ENCODE measurements at places on chromosomes 1 and 21.

DNA sequence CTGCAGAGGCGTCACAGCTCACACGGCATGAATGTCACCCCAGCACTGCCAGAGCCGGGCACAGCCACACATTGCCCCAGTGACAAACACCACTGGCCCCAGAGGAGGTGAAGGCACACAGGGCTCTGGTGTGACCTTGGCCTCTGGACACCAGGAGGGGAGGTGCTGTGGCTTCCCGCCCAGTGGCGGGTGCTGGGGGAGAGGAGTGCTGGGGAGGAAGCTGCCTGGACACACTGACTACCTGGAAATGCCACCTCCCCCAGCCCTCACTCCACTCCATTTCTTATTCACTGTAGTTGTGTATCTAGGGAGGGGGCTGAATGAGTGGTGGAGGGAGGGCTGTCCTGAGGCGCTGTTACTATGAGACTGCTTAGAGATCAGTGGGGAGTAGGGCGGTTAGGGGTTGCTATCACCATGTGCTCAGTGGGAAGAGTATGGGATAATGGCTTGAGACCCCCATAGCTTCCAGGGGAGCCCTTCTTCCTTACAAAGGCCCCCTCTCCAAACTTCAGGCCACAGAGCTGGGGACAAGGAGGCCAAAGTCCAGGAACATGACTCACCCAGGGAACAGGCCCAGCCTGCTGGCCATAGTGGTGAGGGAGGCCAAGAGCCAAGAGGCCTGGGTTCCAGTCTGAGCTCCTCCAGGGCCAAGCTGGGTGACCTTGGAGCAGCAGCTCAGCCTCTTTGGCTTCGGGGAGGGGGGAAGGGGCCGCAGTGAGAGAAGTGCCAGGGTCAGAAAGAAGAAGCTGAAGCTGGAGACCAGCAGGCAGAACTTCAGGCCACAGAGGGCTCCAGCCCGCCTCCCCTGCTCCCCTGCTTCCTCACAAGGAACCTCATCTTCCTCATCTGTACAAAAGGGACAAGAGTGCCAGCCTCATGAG is 40.1 kb downstream of the AHDC1 start:
- no peak for DNase-seq

- no peak for DNase-seq
Observed at GRCh38 chr21:42009018-42009830, 936 bp downstream of the ZBTB21 start.

GRCh38 chr1:24606621-24607020 is 36.5 kb upstream of the SRRM1 start:
- DNase-seq, result no peak

DNA sequence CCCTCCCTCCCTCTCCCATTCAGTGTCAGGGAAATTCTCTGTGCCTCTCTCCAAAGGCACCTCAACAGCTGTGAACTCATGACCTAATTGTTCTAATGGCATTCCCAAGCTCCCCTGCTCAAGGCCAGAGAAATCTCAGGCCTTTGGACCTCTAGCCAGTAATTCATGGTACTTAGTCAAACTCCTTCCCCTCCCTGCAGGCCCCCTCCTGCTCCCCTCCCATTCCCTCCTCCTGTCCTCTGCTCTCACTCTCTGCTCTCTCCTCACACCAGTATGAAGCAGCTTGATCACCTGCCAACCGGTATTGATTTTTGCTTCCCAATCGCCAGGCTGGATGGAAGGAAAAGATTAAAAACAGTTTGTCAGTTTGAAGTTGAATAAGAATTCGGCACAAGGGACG is 370.5 kb upstream of the PBX1 start:
- no peak for DNase-seq

GRCh38 chr1:92990828-92991227 is 29.6 kb upstream of the DIPK1A start:
- no peak for DNase-seq

Measured in NCI-H1417 treated with DMSO at 0.1 percent for 48 hours (cell line).